ENCODE measurements at places on chromosomes 4 and X. TPM values are rescaled to one million over a fixed set of nuclear protein-coding genes. Genes with fewer than 3 reads are reported as not detected.

Gene GPR78
- total RNA-seq: 0.05 TPM

Gene MAGEA8
- not detected for total RNA-seq

Gene HSFX1
- total RNA-seq: 0.24 TPM

Gene TLL1
- total RNA-seq: 0.24 TPM

Gene DCAF12L2
- 0.42 TPM for total RNA-seq

Gene HOPX
- 5.9 TPM for total RNA-seq

Gene BTC
- 0.42 TPM for total RNA-seq

Gene EREG
- total RNA-seq: 0.05 TPM

Gene FAM241A
- total RNA-seq: 2.2 TPM

Gene AKAP4
- total RNA-seq: not detected

Gene F8A3
- 0.38 TPM for total RNA-seq

Gene KCNE5
- 10.3 TPM for total RNA-seq

Gene CT55
- not detected for total RNA-seq

Gene IGFBP7
- total RNA-seq: 54.1 TPM

- peak overlapping the region; percentile 65 for H3K27ac ChIP-seq
- peak; percentile 37 for DNase-seq
- peaks cover 2% of the 10 kb centered on the region for H3K4me1 ChIP-seq
- no peaks in the 10 kb centered on the region for H3K36me3 ChIP-seq
- H3K27me3 ChIP-seq: no peaks in the 10 kb centered on the region
- no peak overlapping the region for H3K4me3 ChIP-seq
These were observed 20.2 kb upstream of the RASGEF1B start for GRCh38 chr4:81491943-81492342.

- no peak overlapping the region for H3K4me3 ChIP-seq
- H3K27ac ChIP-seq: no peak overlapping the region
- no peaks in the 10 kb centered on the region for H3K27me3 ChIP-seq
- H3K4me1 ChIP-seq: peaks cover 26% of the 10 kb centered on the region
These were observed 26.7 kb upstream of the CLDN34 start for GRCh38 chrX:9940421-9940820.

- H3K4me3 ChIP-seq: no peak overlapping the region
- no peak for DNase-seq
- H3K27me3 ChIP-seq: no peaks in the 10 kb centered on the region
- peak overlapping the region; percentile 67 for H3K27ac ChIP-seq
- no peaks in the 10 kb centered on the region for H3K36me3 ChIP-seq
These were observed 30.2 kb upstream of the FAM9C start for GRCh38 chrX:13074297-13075262.

GRCh38 chr4:151314010-151314355 is 11.4 kb downstream of the SH3D19 start:
- H3K36me3 ChIP-seq: no peaks in the 10 kb centered on the region
- no peaks in the 10 kb centered on the region for H3K27me3 ChIP-seq
- no peaks in the 10 kb centered on the region for H3K4me1 ChIP-seq
- H3K27ac ChIP-seq: no peak overlapping the region

DNA sequence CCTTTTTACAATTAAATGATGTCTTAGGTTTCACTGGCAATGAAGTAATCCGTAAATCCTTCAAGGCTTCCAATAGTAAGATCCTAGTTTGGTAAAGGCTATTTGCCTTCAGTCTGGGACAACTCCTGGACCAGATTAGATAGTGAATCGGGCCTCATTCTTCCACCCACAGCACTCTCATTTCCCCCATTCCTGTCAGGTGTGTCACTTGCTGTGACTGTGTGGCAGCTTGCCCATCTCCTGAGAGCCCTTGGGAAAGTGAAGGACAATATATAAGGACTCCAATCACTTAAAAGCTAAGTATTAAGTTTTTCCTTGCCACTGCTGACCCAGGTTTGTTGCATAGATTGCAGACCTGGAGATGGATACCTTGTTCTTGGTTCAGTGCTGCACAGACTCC is 3.3 kb upstream of the GASK1B start:
- H3K27me3 ChIP-seq: peaks cover 1% of the 10 kb centered on the region
- H3K4me3 ChIP-seq: no peak overlapping the region
- H3K36me3 ChIP-seq: no peaks in the 10 kb centered on the region
- no peak for DNase-seq
- H3K27ac ChIP-seq: no peak overlapping the region

GRCh38 chr4:107155366-107155765 is 119.3 kb upstream of the DKK2 start:
- no peaks in the 10 kb centered on the region for H3K36me3 ChIP-seq
- H3K27ac ChIP-seq: no peak overlapping the region
- no peak for DNase-seq
- H3K4me1 ChIP-seq: no peaks in the 10 kb centered on the region
- no peak overlapping the region for H3K4me3 ChIP-seq

GRCh38 chr4:25928379-25929297 is 14.6 kb downstream of the SMIM20 start:
- H3K4me1 ChIP-seq: no peaks in the 10 kb centered on the region
- no peak overlapping the region for H3K4me3 ChIP-seq
- H3K27me3 ChIP-seq: no peaks in the 10 kb centered on the region
- no peak overlapping the region for H3K27ac ChIP-seq
- DNase-seq: no peak

DNA sequence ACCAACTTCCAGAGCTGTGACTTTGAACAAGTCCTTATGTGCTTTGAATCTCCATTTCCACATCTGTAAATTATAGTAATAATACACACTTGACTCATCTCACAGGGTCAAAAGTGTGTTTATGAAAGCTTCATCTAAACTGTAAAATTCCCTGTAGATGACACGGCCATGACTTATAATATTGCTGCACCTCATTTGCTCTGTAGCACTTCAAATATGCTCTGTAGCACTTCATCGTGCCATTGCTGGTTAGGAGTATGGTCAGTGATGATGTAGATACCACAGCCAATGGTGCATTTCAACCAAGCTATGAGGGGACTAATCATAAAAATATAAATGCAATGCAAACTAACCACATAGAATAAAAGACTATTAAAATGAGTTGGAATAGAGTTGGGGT is 318.6 kb downstream of the ANK2 start:
- no peak overlapping the region for H3K27ac ChIP-seq
- no peak overlapping the region for H3K4me3 ChIP-seq
- H3K4me1 ChIP-seq: no peaks in the 10 kb centered on the region
- no peak for DNase-seq
- no peaks in the 10 kb centered on the region for H3K36me3 ChIP-seq

GRCh38 chrX:150146271-150146896 is 208.1 kb upstream of the EOLA2 start:
- no peak overlapping the region for H3K27ac ChIP-seq
- DNase-seq: no peak
- H3K36me3 ChIP-seq: no peaks in the 10 kb centered on the region
- H3K4me1 ChIP-seq: no peaks in the 10 kb centered on the region

GRCh38 chr4:187175197-187175596 is 451.5 kb upstream of the FAT1 start:
- no peaks in the 10 kb centered on the region for H3K36me3 ChIP-seq
- H3K27ac ChIP-seq: no peak overlapping the region
- no peak overlapping the region for H3K4me3 ChIP-seq
- H3K4me1 ChIP-seq: no peaks in the 10 kb centered on the region
- no peaks in the 10 kb centered on the region for H3K27me3 ChIP-seq
- no peak for DNase-seq

GRCh38 chr4:168735735-168736134 is 238.9 kb downstream of the PALLD start:
- no peak overlapping the region for H3K4me3 ChIP-seq
- no peak for DNase-seq
- no peaks in the 10 kb centered on the region for H3K36me3 ChIP-seq
- no peaks in the 10 kb centered on the region for H3K27me3 ChIP-seq
- H3K27ac ChIP-seq: no peak overlapping the region

DNA sequence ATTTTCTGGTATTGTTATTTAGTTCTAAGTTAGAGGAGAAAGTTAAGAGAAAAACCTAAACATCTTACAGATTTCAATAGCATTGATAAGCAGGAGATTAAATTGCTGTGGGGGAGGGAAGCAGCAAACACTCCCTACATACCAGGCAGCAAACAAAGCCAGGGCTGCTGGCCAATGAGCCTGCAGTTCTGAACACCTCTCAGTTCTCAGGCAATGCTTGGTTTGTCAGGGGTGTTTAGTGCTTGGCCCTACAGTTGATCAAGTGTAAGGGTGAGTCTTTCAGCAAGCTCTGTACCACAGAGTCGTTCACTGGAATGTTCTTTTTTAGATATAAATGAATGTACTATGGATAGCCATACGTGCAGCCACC is 38.6 kb downstream of the EGFL6 start:
- no peak overlapping the region for H3K27ac ChIP-seq
- H3K4me1 ChIP-seq: no peaks in the 10 kb centered on the region
- no peak overlapping the region for H3K4me3 ChIP-seq
- no peak for DNase-seq

GRCh38 chrX:49111791-49112190 is 11.7 kb downstream of the GPKOW start:
- H3K27me3 ChIP-seq: no peaks in the 10 kb centered on the region
- peaks cover 53% of the 10 kb centered on the region for H3K36me3 ChIP-seq
- H3K27ac ChIP-seq: no peak overlapping the region
- H3K4me1 ChIP-seq: no peaks in the 10 kb centered on the region

- peak overlapping the region; percentile 98 for H3K4me3 ChIP-seq
- H3K27ac ChIP-seq: peak overlapping the region; percentile 38
- no peaks in the 10 kb centered on the region for H3K27me3 ChIP-seq
- no peak for DNase-seq
- H3K4me1 ChIP-seq: peaks cover 6% of the 10 kb centered on the region
These were observed 2.1 kb downstream of the HMGB2 start for GRCh38 chr4:173332021-173332487.

GRCh38 chr4:142358656-142359055 is 487.4 kb downstream of the INPP4B start:
- no peak overlapping the region for H3K4me3 ChIP-seq
- H3K4me1 ChIP-seq: no peaks in the 10 kb centered on the region
- no peaks in the 10 kb centered on the region for H3K27me3 ChIP-seq
- DNase-seq: no peak
- no peaks in the 10 kb centered on the region for H3K36me3 ChIP-seq
- H3K27ac ChIP-seq: no peak overlapping the region

DNA sequence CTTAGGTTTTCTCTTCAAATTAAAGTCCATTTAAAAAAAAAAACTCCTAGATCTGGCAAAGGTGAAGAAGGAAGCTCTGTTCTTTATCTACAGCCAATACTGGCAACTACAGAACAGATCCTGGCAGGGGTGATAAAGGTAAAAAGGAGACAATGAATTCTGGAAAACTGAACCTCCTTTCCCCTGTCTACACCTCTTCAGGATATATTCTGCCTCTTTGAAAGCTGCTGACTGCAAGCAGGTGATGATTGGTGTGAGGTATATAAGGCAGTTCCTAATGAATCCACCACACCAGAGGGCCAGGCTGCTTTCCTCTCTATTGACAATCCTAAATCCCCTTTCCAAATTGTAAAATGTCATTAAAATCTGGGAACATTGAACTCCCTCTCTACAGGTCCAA is 370.1 kb downstream of the PPP3CA start:
- H3K27ac ChIP-seq: no peak overlapping the region
- no peaks in the 10 kb centered on the region for H3K36me3 ChIP-seq
- no peak overlapping the region for H3K4me3 ChIP-seq

All from thymus (tissue), 14 donors.